ENCODE measurements at places on chromosomes 3 and 15.

DNA sequence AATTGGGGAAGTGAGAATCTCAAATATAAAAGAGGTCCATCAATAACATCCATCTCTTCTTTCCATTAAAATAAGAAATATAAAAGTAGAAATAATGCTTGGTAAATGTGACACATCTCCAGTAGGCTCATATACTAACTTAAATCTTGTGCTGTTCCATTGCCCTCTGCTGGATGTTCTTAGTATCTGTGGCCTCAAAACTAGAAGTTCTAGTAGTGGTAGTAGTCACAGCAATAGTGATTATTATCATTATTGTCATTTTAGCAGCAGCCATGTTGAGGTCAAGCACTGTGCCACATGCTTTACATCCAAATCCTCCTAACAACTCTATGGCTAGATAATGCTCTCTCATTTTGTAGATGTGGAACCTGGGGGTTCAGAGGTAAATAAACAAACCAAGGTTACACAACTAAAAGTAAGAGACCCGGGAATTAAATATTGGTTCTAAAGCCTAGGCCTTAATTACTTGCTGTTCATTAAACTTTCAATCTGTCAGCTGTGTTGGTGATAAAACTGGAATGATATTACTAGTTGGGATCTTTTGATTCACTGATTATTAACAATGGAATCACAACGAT lies 20.2 kb upstream of the BTLA start:
- DNase-seq: peak; percentile 45

DNA sequence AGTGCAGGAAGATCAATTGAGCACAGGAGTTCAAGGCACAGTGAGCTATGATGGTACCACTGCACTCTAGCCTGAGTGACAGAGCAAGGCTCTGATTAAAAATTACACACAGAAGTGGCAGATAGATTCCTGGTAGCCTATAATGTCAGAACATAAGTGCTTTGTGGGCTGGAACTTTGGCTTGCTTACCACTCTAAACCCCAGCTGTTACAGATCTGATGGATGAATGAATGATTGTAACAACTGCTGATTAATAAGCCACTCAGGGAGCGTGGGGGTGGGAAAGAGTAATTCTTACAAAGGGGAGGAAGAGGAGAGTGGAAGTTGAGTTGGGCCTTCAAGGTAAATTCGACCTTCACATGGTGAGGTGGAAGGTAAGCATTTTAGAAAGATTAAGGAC lies 40.9 kb upstream of the PTPN23 start:
- DNase-seq: no peak

- DNase-seq: no peak
Observed at GRCh38 chr15:60347480-60348049, 50.2 kb downstream of the ANXA2 start.

- DNase-seq: peak; percentile 97
Observed at GRCh38 chr3:50611464-50612233, at the start of gene CISH. Gene CISH (minus strand): TSS chr3:50611774. CDS start chr3:50611650, 124 bp downstream.

GRCh38 chr3:186493525-186494255 lies 50.5 kb downstream of the CRYGS start:
- no peak for DNase-seq
